ENCODE measurements at places on chromosomes 13 and 19. TPM values are rescaled to one million over a fixed set of nuclear protein-coding genes. Genes with fewer than 3 reads are reported as not detected.

- DNase-seq: no peak
Observed at GRCh38 chr13:110149036-110149435, 157.9 kb downstream of the COL4A1 start.

DNA sequence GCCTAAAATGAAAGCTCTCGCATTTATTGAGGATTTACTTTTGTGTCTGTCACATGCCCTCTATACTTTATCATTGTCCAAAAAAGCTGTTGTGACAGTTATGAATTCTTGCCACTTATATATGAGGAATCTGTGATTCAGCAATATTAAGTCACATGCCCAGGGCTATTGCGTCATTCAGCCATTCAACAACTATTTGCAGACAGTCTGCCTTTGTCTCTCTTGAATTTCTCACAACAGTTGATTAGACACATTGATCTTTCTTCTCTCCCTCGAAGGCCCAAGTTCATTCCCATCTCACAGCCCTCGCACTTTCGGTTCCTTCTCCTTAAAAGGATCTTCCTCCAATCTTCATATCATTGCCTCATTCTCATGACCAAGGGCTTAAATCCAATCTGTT is 342.6 kb downstream of the MZT1 start:
- DNase-seq: no peak

DNA sequence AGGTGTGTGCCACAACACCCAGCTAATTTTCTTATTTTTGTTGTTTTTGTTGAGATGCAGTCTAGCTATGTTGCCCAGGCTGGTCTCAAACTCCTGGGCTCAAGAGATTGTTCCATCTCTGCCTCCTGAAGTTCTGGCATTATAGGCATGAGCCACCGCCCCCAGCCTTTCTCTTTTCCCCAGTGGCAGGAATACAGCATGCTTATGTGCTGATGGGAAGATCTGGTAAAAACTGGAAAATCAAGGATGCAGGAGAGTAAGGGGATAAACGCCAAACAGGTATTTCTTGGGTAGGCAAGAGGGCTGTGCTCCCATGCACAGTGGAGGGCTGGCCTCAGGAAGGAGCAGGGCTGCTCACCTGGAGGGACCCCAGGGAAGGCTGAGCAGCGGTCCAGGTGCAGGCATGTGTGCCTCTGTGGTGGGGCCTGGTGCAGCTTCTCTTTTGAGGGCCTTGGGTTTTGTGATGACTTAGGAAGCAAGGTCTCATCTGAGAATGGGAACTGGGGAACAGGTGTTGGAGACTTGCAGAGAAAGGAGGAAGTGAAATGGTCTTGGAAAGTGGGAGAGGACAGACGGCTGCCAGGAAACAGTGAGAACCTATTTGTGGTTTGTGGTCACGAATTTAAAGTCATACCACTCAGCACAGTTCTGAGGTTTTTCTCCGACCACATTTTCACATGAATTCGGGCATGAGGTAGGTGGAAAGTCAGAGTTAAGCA is 106.5 kb downstream of the TEX26 start:
- no peak for DNase-seq

DNA sequence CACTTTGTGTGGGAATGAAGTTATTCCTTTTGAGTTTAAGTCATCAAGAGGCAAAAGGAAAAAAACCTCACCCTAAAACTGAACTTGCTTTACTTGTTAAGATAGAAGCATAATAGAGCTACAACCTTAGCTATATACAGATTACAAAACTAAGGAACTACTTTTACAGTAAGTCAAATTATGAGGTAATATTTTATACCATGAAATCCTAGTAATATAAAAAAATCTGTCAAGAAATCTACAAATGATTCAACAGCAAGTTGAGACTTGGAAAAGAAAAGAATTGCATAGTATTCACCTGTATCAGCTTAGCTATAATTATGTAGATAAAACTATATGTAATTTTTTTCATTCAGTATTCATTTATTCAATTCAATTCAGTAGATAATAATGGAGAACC is 335.3 kb downstream of the KLF5 start:
- no peak for DNase-seq

GRCh38 chr13:42064259-42064658 is 15.8 kb downstream of the DGKH start:
- no peak for DNase-seq

- no peak for DNase-seq
Observed at GRCh38 chr19:44597131-44597491, 16.3 kb upstream of the IGSF23 start.

LILRB5 gene
- 4.2 TPM for total RNA-seq

GRCh38 chr13:42355092-42355485 is 83.1 kb downstream of the AKAP11 start:
- no peak for DNase-seq

DNA sequence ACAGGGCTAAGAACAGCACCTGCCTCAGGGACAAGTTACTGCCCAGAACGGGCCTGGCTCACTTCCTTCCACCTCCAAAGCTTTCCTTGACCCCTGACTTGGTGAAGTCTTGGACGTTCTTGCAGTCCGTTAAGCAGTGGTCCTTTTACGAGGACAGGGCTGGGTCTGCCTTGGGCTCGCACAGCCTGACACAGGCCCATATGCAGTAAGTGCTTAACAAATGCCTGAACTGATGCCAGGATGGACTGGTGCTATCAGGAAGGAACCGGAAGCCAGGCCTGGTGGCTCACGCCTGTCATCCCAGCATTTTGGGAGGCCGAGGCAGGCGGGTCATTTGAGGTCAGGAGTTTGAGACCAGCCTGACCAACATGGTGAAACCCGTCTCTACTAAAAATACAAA is 1.8 kb upstream of the PLK5 start:
- no peak for DNase-seq

GRCh38 chr13:42804244-42804874 is 23.0 kb downstream of the FAM216B start:
- DNase-seq: no peak

DNA sequence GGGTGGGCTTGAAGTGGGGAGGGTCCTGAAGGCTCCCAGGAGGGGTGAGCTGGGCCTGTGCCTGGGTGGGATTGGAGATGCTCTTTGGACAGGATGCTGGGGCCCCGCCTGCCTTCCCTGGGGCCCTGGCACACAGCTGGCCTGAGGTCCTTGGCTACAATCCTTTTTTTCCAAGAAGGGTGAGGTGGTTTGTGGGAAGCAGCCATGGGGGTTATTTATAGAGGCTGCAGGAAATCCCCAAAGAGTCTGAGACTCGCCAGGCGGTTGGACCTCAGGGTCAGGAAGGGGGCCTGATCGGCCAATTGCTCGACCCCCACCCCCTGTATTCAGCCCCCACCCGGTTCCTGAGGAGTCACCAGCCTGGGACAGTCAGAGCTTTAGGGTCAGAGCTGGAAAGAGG is 10.0 kb downstream of the GTPBP3 start:
- DNase-seq: no peak

GRCh38 chr13:113327391-113327765 is 30.3 kb downstream of the LAMP1 start:
- no peak for DNase-seq

ZSCAN4 gene
- total RNA-seq: not detected

- no peak for DNase-seq
Observed at GRCh38 chr13:90798381-90798780, 549.1 kb upstream of the MIR17HG start.

- DNase-seq: no peak
Observed at GRCh38 chr19:511101-511851, 4.0 kb downstream of the TPGS1 start.

Measured in urinary bladder (tissue), 4 donors.